Activated T-cell treated with anti-CD3 and anti-CD28 coated beads for 1 hour (primary cell): ENCODE measurements at places on chromosomes 16 and 17.

- no peak for DNase-seq
Observed at GRCh38 chr17:38874505-38875400, 4.9 kb downstream of the LASP1 start.

DNA sequence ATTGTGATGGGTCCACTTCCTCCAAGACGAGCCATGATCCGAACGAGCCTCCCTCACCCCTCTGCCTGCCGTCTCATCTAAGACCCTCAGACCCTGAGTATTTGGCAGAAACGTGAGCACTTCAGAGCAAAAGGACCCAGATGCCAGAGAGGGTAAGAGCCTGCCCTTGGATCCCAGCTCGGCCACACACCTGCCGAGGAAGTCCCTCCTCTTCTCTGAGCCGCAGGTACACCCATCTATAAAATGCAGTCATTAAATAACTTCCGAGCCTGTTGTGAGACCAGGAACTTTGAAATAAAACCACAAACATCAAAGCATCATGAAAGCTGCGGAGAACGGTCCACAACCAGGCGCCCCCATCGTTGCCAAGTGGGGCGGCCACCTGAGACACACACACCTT lies 64.8 kb upstream of the DOC2B start:
- DNase-seq: no peak

- DNase-seq: no peak
Observed at GRCh38 chr16:2511128-2511800, 2.5 kb upstream of the ATP6V0C start.

- no peak for DNase-seq
Observed at GRCh38 chr16:69017036-69017783, 88.2 kb upstream of the HAS3 start.

GRCh38 chr17:81128774-81129173 lies 36.5 kb upstream of the PVALEF start:
- no peak for DNase-seq

DNA sequence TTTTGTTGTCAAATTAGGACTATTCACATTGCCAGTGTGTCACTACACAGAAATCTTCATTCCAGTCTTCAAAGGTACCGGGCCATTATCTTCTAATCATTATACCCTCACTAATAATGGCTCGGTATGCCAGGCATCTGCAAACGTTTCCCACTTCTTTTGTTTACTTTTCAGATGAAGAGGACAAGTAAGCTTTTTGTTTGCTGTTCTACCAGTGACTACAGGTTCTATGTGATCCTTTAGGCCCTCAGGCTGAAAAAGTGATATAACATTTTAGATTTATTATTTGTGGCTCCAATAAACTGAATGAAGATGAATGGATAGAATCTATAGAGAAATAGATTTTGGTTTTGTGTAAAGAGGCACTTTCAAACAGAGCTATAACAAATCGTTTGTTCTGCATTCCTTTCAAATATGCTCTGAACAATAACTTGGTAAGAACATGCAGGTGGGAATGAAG lies 403 bp upstream of the KRTAP3-1 start:
- DNase-seq: no peak

GRCh38 chr17:72399608-72400487 lies 279.0 kb downstream of the SOX9 start:
- no peak for DNase-seq

- peak; percentile 2 for DNase-seq
Observed at GRCh38 chr17:28646039-28646754, 1.2 kb upstream of the BLTP2 start.

DNA sequence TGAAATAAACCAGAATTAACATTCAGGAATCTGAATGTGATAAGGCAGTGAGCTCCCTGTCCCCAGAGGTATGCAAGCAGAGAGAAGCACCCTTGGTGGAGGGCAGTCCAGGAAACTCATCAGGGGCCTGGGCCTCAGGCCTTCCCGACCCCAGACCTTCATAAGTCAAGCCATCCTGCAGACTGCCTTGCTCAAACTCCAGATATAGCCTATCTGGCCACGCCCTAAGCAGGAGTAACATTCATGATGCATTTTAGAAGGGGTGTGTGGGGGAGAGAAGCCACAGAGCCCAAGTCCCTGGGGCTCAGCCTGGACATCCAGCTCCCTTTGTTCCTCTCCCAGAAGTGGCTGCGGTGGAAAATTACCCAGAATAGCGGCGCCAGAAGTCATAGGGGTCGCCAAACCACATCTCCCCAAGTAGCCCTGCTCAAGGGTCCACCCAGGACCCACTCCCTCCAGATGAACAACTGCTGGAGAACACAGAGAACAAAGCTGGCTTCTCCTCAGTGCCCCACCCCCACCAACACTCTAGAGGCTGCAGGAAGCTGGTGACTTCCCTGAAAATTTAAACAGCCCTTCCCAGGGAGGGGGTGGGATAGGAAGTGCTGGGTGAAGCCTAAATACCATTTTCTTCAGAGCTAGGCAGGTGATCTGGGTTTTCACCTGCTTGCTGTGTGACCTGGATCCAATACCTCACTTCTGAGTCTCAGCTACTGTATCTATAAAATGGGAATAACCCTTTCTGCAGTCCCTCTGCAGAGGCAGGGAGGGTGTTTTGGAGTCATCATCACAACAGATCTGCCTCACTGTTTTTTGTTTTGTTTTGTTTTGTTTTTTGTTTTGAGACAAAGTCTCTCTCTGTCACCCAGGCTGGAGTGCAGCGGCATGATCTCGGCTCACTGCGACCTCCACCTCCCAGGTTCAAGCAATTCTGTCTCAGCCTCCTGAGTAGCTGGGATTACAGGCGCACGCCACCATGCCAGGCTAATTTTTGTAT lies 1.5 kb upstream of the SREBF1 start:
- DNase-seq: no peak

DNA sequence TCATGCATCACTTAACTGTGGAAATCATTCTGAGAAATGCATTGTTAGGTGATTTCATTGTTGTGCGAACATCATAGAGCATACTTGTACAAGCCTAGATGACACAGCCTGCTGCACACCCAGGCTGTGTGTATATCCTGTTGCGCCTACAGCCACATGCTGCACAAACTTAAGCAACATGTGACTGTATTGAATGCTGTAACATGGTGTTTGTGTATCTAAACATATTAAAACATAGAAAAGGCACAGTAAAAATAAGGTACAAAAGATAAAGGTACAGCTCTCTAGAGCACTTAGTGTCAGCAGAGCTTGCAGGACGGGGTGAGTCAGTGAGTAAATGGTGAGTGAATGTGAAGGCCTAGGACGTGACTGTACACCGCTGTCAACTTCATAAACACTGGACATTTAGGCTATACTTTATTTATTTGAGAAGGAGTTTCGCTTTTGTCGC lies 11.9 kb downstream of the FOXK2 start:
- DNase-seq: no peak

- no peak for DNase-seq
Observed at GRCh38 chr16:66164581-66165247, 201.8 kb upstream of the CDH5 start.

DNA sequence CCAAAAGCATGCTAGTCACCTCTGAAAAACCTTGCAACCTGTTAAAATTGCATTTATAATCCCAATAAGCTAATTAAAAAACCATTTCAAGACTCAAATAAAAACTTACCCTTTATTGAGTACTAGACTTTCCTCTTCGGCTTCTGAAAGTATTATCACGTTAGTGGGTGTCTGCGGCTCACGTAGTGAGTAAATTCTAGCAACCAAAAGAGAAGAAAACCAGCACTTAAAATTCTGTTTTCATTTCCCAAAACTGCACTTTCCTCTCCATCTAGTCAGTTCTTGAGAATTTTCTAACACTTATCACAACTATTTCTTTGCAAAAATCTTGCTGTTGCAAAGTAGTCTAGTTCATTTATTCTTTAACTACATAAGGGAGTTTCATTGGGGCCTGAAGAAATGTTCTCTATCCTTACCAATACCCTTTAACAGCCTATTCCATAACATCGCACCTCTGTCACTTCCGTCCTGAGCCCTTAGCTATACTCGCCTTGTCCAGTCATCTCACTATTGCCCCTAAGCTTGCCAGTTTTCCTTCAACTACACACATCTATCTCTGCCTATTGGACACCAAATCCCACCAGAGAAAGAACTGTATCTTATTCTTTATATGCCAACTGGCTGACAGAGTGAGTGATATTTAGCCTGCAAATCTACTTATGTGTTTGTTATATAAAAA lies 8.7 kb downstream of the NUP88 start:
- DNase-seq: no peak

GRCh38 chr17:55198690-55199370 lies 65.9 kb upstream of the HLF start:
- no peak for DNase-seq

DNA sequence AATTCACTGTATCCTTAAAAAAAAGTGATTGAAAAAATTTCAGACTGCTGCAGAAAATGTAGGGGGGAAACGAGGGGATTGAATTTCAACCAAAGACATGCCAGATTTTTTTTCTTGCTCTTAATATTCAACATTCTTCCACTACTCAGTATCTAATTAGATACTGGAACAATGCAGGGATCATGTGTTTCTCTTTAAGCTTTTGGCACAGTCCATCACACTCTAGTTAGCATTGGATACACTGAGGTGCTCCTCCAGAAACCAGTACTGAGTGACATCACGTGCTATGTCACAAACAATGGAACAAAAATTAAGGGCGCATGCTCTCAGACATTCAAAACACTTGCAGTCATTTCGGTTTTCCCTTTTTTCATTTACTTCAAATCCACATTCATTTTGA lies 298.6 kb upstream of the PSMD7 start:
- DNase-seq: no peak

GRCh38 chr17:347309-347899 lies 5.2 kb downstream of the RPH3AL start:
- no peak for DNase-seq

- DNase-seq: no peak
Observed at GRCh38 chr17:50152736-50153135, 2.3 kb upstream of the PPP1R9B start.
